ENCODE measurements at places on chromosomes 3 and 15. TPM values are rescaled to one million over a fixed set of nuclear protein-coding genes. Genes with fewer than 3 reads are reported as not detected.

C3orf20 gene
- total RNA-seq = not detected

EPHA6 gene
- total RNA-seq = not detected

PLA1A gene
- total RNA-seq = not detected

ITIH1 gene
- total RNA-seq = not detected

SI gene
- not detected for total RNA-seq

FAM3D gene
- not detected for total RNA-seq

FILIP1L gene
- total RNA-seq = 35.4 TPM

SLCO2A1 gene
- 0.13 TPM for total RNA-seq

TRPM1 gene
- not detected for total RNA-seq

Measured in HFFc6 (cell line).